GM18507 (cell line): ENCODE measurements at places on chromosomes 6 and 20.
A peak's percentile ranks its signal among the peaks of the same experiment; 100 is the strongest.

- DNase-seq, result no peak
Observed at GRCh38 chr6:128479048-128479666, 41.2 kb downstream of the PTPRK start.

GRCh38 chr20:51339721-51340450, 202.6 kb downstream of the NFATC2 start:
- no peak for DNase-seq

- no peak for DNase-seq
Observed at GRCh38 chr6:25875563-25875905, 1.5 kb upstream of the SLC17A3 start.

- no peak for DNase-seq
Observed at GRCh38 chr20:20499439-20499838, 131.5 kb downstream of the INSM1 start.

GRCh38 chr6:90803956-90804355, 217.1 kb upstream of the MAP3K7 start:
- DNase-seq, result no peak

- peak; percentile 5 for DNase-seq
Observed at GRCh38 chr20:16476032-16476431, 97.2 kb downstream of the KIF16B start.

DNA sequence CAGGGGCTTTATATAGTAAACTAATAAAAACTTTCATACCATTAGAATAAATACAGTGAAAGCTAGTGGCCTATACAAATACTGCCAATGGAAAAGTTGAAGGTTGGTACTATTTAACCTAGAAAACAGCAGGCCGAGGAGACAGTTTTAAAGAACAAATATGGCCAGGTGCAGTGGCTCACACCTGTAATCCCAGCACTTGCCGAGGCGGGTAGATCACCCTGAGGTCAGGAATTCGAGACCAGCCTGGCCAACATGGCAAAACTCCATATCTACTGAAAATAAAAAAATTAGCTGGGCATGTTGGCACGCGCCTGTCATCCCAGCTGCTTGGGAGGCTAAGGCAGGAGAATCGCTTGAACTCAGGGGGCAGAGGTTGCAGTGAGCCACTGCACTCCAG, 24.8 kb downstream of the GLYATL3 start:
- DNase-seq, result no peak

DNA sequence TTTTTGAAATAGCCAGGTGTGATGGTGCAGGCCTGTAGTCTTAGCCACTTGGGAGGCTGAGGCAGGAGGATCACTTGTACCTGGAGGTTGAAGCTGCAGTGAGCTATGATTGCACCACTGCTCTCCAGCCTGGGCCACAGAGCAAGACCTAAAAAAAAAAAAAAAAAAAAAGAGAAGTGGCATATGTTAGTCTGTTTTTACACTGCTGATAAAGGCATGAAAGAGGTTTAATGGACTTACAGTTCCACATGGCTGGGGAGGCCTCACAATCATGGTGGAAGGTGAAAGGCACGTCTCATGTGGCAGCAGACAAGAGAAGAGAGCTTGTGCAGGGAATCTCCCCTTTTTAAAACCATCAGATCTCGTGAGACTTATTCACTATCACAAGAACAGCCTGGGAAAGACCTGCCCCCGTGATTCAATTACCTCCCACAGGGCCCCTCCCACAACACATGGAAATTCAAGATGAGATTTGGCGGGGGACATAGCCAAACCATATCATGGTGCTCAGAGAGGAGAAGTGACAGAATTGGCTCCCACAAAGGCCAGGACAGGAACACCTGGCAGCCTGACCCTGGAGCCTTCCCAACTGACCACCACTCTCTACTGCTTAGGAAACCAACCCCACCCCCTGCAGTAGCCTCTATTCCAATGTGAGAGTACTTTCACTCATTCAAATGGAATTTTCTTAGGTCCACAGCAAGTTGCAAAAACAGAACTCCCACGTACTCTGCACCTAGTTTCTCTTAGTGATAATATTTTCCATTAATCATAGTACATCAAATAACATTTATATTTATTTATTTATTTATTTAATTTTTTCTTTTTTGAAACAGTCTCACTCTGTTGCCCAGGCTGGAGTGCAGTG, 29.8 kb downstream of the ARHGAP40 start:
- DNase-seq, result no peak

DNA sequence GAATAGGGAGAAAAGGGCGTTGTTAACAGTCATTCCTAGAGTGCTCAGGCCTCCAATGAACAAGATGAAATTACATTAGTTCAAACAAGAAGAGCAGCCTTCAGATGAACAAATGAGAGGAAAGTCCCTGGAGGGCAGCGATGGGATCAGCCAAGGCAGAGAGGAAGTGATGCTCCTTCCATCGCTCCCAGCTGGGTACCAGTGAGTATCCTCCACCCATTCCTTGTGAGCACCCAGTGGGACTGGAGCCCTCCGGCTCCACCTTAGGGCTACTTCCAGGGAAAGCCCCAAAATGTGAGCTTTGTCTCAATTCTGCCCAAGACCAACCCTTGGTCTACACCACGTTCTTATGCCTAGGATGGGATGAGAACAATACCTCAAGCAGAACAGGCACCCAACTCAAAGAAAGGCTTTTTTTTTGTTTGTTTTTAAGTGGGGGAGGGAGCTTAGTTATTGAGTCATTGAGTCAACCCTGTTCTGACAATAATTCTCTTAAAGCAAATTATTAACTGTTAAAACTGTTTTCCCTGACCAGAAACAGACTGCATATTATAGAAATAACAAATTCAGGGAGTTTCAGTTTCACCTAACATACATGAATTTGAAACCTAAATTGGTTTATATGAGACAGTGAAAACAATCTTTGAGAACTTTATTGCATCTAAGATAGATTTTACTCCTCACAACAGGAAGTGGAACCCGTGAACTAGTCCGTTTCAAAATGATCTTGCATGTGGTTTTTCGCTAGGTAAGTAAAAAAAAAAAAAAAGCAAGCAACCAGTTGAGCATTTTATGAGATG, 106.9 kb downstream of the IPCEF1 start:
- peak; percentile 30 for DNase-seq

GRCh38 chr6:13397359-13398068, 69.2 kb upstream of the TBC1D7 start:
- peak; percentile 65 for DNase-seq

DNA sequence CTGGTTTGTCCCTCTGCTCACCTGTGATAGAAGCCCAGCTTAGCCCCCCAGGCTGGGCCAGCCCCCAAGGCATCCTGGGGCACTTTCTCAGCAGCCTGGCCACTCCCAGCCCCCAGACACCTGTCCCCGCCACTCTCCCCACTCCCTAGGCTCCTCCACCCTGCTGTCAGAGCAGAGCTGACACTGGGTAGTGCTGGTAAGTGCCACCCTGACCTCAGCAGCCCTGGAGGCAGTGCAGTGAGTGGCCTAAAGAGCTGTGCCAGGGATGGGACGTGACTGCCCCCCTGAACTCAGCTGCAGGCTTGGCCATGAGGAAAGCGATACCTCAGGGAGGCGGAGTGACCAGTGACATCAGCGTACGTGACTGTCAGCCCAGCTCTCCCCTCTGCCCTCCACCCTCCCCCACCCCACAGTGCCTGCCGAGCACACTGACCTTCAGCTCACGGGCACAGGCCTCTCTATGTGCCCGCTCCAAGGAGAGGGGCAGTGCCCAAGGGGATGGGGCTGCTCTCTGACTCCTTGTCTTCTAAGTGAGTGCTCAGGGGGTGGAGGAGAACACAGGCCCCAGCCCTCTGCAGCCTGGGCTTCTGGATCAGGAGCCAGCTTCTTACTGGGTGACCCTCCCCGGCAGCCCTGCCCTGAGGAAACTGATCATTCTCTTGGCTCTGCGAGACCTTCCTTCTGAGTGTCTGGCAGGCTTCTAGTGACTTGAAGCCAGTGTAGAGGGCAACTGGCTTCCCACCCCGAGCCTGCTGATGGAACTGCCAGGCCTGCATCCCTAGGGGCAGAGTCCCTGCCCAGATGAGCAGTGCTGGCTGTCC, 172.7 kb downstream of the MRPL14 start:
- no peak for DNase-seq

DNA sequence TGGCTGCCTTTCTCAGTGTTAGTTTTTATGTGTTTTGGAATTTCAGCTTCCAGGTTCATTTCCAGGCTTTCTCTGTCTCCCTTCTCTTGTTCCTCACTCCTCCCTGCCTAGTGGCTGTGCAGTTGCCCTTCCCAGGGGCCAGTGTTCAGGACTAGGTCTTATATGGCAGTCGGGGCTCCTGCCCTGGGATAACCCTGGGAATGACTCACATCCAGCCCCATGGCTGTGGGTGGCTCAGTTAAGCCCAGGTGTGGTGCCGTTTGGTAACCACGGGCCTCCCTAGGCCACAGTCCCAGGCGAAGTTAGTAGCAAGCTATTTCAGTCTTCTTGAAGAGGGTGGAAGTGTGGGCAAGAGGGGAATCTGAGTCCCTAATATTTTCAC, 57.4 kb upstream of the DDR1 start:
- no peak for DNase-seq

DNA sequence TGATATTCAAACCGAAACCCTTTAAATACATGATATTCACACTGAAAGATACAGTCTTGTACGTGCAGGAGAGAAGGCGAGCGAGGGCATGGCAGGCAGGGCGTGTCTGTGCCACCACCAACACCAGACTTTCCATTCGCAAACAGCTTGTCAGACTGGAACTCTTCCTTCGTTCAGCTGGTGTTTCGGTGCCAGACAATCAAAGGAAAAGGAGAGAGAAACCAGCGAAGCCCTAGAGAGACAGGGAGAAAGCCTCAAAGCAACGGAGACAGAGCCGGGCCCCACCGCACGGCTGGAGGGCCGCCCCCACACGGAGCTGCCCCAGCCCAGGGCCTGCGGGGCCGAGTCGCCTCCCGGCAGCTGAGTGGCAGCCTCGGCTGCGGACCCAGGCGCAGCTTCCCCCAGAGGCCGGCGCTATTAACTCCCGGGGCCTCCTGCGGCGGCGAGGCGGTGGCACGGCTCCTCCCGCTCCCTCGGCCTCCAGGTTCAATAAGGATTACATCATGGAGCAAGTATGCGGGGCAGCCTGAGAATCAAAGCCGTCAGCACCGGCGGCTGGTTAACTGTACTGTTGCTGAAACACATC, 32.1 kb upstream of the NR2E1 start:
- no peak for DNase-seq

DNA sequence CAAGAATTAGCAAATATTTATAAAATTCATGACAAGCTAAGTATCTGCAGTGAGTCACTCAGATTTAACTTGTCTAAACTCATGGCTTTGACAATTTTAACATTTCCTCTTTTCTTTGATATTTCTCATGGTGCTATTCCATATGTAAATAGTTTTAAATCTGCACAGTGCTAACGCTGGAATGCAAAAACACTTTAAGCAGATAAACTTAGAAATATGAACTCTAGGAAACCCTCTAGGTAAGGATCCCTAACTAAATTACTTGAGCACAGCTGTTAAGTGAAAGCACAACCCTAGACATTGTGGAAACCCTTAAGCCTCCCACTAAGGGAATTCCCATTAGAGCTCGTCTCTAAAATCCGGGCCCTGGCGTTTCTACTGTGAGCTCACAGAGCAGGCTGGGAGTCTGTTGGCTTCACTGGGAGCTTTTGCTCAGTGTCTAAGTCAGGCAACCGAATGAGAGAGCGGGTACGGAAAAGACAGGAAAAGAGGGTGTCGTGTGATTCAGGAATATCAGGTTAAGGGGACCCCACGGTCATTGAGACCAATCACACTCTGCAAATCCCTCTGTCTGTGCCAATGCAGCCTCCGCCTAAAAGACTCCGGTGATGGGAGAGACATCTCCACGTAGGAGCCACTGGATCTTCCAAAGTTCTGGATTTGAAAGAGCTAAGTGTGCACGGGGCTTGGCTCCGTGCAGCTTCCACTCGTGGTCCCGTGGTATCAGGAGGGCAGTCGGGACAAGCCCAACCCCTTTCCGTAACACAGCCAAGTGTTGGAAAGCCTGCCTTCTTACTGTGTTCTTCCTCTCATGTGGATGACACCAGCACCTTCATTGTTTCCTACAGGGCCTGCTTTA, 112.3 kb upstream of the RPS6KA2 start:
- DNase-seq, result no peak

- DNase-seq, result no peak
Observed at GRCh38 chr6:90431576-90431975, 134.9 kb upstream of the BACH2 start.

DNA sequence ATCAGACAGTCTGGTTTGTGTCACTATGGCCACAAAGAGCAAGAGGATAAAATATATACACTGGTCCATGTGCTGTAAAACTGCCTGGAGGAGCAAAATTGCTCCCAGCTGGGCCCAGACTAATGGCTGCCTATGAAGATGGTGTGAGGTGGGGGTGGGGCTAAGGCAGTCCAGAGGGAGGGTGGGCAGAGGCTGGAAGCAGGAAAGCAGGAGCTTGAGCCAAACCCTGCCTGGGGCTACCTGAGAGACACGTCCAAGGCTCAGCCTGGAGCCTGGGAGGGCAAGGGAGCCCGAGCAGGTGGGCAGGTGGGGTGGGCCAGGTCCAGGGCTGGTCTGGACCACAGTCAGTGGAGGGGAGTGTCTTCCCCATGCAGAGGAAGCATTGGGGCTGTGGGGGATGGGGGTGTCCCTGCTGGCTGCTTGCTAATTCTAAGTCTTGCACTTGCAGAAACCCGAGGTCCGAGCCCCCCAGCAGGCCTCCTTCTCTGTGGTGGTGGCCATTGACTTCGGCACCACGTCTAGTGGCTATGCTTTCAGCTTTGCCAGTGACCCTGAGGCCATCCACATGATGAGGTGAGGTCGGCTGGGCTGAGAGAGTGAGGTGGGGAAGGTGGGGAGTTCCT, 9.5 kb downstream of the HSPA12B start:
- no peak for DNase-seq

- DNase-seq, result no peak
Observed at GRCh38 chr6:144767051-144767450, 481.9 kb downstream of the UTRN start.

GRCh38 chr6:116714761-116715160, 33.8 kb downstream of the KPNA5 start:
- no peak for DNase-seq

- no peak for DNase-seq
Observed at GRCh38 chr6:122648726-122649125, 38.5 kb downstream of the PKIB start.

DNA sequence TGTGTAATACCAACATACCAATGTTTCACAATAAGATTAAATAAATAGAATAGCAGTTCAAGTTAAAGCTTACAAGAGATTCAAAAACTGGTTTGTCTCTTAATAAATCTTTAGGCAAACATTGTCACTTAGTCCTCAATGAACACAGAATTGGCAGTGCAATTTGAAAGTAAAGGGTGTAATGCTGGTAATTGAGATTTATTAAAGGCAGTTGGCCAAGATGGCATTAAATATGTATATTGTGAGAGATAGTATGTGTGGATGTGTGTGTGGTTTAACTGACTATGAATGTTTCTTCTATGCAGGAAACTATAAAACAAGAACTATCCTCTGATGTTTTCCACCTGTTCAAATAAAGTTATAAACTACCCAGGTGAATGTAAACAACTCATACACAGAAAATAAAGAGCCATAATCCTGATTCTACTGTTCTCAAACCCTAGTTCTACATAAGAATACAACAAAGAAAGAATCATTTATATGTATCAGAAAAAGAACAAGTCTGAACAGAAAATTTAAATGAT, 267.9 kb upstream of the PTCHD4 start:
- no peak for DNase-seq

DNA sequence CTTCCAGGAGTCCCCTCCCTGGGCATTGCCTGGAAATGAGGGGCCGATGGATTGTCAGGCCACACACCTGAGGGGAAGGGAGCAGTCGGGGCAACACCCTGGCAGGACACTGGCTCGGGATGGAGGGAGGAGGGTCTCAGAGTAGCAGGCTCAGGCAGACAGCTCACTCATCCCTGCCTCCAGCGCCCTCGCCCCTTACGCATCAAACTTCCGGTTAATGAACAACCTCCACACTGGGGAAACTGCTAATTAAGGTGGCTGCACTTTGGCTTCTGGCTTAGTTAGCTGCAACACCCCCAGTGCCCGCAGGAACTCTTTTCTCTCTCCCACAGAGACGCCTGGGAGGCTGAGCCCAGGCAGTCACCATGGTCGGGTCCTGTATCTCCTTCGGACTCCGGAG, 13.4 kb upstream of the CHRNA4 start:
- no peak for DNase-seq
